Left ventricle myocardium inferior (tissue), 1 donor: ENCODE measurements at places on chromosomes 3 and 15. TPM values are rescaled to one million over a fixed set of nuclear protein-coding genes. Genes with fewer than 3 reads are reported as not detected.

DNA sequence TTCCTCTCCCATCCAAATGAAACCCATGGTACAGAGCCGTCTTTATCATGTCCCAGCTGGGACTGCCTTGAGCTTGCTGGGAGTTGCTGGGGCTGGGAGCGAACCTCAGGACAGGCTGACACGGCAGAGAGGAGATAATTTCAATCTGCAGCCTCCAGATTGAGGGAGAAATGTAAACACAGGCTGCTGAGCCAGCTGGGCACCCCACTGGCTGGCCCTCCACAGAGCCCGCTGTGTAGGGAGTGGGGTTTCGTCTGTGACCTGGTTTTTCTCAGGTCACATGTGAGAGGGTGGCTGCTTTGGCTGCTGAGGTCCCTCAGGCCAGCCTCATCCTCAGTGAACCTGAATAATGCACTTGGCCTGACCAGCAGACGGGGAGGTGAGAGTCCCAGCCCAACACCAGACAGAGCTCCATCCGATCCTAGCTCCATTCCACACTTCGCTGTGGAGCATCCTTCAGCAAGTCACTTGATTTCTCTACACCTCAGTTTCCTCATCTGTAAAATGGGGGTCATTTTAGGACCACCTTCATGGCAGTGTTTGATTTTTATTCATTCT lies 121.6 kb upstream of the MRPS22 start:
- DNase-seq, result no peak

DNA sequence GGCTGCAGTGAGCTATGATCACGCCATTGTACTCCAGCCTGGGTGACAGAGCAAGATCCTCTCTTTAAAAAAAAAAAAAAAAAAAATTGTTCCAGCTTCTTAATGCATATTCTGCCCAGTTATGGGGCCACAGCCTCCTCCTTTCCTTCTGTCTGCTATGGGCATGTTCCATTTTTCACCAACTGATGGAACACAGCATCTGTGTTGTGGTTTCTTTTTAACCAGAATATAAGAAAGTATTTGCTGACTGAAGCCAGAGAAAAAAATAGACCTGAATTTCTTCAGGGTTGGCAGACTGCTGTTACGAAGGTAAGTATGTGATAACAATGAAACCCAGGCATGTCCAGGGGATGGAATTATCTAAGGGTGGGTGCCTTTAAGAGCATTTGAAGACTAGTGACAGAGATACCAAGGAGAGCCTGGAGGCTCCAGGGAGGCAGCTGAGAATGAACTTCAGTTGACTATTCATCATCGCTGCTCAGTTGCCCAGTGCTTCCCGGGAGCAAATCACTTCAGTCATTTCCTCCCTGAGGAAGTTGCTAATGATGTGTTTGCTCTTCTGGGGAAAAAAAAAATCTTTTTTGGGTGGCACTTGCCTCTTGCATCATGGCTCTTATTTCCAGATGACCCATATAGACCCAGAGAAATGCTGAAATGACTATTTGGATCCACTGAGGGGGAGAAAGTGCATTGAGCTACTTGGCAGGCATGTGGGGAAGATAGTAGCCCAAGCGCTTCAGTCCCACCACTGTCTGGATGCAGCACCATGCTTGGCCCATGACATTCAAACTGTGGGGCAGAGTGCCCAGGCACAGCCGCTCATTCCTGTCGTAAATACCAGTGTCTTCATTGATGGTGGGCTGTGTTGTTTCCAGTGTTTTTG lies 14.5 kb downstream of the NCBP2 start:
- no peak for DNase-seq

GRCh38 chr3:183360971-183361624 lies 67.3 kb downstream of the MCF2L2 start:
- DNase-seq, result no peak

DNA sequence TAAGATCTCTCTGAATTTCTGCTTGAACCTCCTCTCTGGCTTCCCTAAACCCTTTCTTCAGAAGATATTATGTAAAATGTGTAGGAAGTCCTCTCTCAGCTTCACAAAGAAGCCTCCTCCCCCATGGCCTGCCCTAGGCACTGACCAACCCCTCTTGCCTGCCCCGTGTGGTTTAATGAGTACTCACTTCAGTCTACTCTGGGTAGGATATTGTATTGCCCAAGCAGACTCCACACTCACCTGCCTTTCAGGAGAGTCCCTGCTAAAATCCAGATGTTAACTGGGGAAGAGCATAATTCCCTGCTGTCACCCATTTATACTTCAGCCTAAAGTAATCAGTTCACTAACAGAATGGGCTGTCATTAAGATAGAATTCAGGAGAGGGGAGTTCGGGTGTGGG lies 2.6 kb upstream of the AGBL1 start:
- no peak for DNase-seq

DNA sequence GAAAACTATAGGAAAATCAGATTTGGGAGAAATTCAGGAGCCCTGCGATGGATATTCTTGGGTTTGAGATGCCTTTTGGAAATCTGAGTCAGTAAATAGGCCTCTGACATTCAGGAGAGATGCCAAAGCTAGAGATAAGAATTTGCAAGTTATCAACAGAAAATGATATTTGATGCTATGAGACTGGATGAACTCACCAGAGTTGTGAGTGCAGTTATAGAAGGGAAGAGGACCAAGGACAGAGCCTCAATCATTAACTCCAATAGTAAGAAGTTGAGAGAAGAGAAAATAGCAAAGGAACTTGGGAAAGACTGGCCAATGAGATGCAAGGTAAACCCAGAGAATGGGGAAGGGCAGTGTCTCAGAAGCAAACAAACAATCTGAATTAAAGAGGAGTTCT lies 7.9 kb upstream of the ANO10 start:
- no peak for DNase-seq

DNA sequence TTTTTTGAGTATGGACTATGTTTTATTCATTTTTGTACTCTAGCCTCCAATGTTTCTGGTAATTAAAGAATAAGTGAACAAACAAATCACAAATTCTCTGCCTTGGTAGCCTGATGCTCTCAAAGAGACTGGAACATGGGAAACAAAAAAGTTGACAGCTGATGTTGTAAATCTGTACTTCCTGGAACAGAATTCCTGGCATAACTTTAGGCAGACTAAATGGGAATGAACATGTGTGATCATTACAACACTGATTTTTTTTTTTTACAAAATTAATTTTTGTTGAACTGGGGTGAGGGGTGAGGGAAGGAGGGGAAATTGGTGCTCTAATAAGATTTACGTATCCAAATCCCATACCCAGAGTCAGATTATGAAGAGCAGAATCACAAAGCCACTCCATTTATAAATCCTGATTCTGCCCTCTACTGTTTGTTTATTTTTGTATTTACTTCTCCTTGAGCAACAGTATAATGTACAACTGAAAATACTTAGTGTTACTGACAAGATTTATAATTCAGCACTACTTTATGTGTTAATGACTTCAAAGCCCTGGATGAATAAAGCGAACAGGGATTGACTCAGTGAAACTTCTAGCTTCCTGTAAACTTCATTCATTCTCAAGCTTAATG lies 165.0 kb downstream of the FRMD5 start:
- no peak for DNase-seq

Gene DCP1A
- total RNA-seq, result 17.3 TPM

Gene HRG
- not detected for total RNA-seq

DNA sequence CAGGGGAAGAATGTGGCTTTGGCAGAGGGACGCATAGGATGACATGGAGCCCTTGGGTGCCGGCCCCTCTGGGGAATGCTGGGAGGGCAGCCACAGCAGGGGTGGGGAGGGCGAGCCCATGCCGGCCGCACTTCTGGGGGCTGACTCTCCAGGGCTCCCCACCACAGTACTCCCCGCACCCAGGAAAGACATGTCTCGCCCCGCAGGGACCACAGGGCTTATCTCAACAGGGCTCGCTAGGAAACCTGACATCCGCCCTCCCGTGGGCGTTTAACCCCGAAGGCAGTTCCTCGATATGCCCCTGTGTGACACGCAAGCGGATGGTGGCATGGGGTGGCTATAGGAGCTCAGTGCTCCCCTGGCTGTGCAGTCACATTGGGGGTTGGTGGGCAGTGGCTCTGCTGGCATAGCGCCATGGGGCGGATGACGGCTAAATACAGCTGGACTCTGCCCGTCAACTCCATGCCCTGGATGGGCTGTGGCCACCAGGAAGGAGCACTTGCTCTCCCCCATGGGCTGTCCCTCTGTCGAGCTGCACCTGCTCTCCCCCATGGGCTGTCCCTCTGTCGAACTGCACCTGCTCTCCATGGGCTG lies 141.4 kb downstream of the ADAMTS17 start:
- no peak for DNase-seq

Gene CACNA2D3
- total RNA-seq, result 21.2 TPM

DNA sequence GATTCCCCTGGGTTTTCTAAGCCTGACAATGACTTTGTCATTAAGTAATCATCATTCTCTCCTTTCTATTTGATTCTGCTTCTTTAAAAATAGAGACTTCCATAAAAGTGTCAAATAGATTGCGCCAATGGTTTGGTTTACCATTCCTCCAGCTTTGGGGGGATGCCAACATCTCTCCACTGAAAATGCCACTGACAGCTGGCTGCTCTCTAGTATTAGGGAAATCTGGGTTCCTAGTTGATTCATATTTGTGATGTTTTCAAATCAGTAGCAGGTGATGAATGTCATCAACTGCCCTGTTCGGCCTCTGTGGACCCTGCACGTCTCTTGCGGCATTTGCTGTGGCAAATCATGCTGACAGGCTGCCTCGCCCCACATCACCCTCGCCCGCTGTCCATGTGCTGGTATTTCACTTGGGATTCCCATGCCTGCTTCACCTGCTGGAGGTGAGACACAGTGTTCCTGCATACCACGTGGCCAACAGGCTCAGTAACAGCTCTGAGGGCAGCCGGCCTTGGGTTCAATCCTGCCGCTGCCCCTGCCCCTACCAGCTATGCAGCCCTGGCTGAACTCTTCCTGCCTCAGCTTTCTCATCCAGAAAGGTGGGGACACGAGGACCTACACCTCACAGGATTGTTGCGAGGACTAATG lies 28.1 kb downstream of the ZXDC start:
- no peak for DNase-seq
